ENCODE measurements at places on chromosomes 13 and 19.

- DNase-seq, result no peak
These were observed 45.7 kb upstream of the TDRD3 start for GRCh38 chr13:60351326-60351725.

DNA sequence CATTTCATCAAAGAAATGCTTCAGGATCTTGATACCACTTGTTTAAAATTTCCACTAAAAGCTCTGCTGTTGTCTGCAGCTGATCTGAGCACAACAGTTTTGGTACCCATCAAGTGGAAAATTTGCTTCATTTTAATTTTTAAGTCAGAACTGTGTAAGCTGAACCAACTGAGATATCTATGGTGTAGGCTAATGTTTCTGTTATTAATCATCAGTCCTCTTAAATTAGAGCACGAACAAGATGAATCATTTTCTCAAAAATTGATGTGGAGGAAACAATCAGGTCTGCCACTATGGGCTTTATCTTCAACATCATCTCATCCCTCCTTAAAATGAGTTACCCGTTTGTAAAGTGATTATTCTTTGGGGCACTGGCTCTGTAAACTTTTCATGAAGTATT, 221.5 kb upstream of the NBEA start:
- DNase-seq, result no peak

DNA sequence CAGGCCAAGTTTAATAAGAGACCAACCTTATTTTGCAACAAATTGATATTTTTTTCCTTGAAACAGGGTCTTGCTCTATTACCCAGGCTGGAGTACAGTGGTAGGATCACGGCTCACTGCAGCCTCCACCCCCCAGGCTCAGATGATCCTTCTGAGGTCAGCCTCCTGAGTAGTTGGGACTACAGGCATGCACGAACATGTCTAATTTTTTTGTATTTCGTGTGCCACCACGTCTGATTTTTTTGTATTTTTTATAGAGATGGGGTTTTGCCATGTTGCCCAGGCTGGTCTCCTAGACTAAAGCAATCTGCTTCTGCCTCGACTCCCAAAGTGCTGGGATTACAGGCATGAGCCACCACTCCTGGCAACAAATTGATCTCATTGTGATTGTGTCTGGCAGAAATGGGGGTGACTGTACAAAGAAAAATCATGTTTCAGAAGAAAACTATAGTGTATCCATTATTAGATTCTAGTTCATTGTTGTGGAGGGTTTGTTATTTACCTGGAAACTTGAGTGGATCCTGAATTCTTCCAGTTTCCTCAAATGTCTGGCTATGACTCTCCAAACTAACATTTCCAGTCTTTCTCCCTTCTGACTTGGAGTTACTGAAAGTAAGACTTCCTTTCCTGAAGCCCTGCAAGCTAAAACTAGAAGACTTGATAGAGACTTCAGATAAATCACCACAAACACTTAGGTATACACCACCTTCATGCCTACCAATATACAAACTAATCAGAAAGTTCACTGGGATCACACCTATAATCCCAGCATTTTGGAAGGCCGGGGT, 17.3 kb upstream of the AKT2 start:
- no peak for DNase-seq

DNA sequence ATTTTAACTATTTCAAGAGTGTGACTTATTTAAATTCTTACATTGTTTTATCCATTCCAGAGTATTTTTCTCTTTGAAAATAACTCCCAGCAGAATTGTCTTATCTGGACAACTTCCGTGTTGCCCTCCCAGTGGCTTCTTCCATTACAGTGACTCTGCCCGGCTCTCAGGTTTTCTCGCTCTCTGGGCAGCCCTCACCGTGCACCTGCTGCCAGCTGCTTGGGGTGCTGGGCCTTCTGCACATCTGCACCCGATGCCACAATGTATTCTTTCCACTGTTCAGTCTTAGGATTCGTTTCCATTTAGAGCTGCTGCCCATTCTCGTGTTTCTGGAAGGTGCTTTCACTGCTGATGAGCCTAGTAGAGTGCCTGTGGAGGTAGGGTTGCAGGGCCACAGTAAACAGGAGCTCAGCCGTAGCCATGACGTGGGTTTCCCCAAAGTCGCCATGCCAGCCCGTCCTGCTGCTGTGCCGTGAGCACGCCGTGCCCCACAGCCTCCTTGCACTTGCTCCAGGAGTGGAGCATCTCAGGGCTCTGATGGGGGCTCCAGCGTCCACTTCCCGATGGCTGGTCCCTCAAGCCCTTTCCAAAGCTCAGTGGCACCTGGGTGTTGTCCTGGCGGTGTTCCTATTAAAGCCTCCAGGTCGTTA, 46.1 kb upstream of the DCUN1D2 start:
- no peak for DNase-seq

GRCh38 chr13:77946522-77946921, 27.9 kb upstream of the EDNRB start:
- DNase-seq, result no peak

GRCh38 chr13:99809926-99810325, 161.6 kb downstream of the ZIC5 start:
- DNase-seq, result no peak

- no peak for DNase-seq
These were observed 59.2 kb downstream of the EDNRB start for GRCh38 chr13:77859450-77859849.

GRCh38 chr13:97413694-97414093, 20.3 kb upstream of the RAP2A start:
- no peak for DNase-seq

DNA sequence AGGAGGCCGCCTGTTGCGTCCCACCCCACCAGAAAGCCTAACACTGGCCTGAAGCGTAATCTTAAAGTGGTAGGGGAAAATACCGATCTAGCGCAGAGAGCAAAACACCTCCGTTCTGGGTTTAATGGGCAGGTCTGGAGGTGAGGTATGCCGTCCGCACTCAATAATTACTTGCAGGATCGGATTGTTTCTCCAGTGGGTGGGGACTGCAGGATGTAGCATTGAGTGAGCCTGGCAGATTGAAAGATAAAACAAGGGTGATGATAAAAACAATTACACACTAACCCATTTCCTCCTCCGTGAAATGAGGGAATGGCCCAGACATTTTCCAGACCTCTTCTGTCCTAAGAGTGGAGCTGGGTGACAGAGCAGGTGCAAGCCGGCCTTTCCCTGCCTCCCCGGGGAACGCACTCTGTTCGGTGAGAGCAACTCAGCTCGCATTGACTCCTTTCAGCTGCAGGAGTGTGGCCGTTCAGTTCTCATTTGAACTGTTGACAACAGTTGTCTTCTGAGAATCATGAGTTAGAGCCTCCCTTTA, 110.2 kb upstream of the DOCK9 start:
- no peak for DNase-seq

GRCh38 chr13:44347301-44347700, 26.3 kb upstream of the SERP2 start:
- no peak for DNase-seq

- DNase-seq, result no peak
These were observed 10.0 kb upstream of the VWA8 start for GRCh38 chr13:41970918-41971317.

GRCh38 chr13:40764587-40765403, 6.2 kb downstream of the MRPS31 start:
- no peak for DNase-seq

Data from stimulated activated CD4-positive, alpha-beta T cell treated with anti-CD3 and anti-CD28 coated beads, Interleukin-1b, Interleukin-23, amount 100 ng/mL, for 1 hour (primary cell).